CD4-positive, alpha-beta T cell treated with Interleukin-6 at 100 ng/mL for 8 hours (primary cell): ENCODE measurements at places on chromosomes 2 and 18.
A peak's percentile ranks its signal among the peaks of the same experiment; 100 is the strongest.

DNA sequence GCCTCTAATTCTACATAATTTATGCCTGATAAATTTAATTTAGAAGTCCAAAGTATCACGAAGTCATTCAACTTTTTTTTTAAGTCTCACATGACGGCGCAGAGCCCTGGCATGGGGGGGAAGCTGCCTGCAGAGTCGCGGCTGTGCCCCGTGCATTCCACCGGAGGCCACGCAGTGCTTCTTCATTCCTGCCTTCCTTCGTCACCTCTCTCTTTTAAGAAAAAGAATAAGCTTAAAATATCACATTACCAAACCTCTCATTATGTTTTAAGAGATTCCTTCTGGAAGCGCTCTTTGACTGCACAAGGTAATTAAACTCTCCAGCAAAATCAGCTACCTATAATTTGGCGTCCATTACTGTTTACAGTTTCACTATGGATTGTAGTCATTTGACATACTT is 20.3 kb upstream of the KIDINS220 start:
- no peak for DNase-seq

GRCh38 chr18:62554061-62554815 is 31.4 kb downstream of the ZCCHC2 start:
- no peak for DNase-seq

DNA sequence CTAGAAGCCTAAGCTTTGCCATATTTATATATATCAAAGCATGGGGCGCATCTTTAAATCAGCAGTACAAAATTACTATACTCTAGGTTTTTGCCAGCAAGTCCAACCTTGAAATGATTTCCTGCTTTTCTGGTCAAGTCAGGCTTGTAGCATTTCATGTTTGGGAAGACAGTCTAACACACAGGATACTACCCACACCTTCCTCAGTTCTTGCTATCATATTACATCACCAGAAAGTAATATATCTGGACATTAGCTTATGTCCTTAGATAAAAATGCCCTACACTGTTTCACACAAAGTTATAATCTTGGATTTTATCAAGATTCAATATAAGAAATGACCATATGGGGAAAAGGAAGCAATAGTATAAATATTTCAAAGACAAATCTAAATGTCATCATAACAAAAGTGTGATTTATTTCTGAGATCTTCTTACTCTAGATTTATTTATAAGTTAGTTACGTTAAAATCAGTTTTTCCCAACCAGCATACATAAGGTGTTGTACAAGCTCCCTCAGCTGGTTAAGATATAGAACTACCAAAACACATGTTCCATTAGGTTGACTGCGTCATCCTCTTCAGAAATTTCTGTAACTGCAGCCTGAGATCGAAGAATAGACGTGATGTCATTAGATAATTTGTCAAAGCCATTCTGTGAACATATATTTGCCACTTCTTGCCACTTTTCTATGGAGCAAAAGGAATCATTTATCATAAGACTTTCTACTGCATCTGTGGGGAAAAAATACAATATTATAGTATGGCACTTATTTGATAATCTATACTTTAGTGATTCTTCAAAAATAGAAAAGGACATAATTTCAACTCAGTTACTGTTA is 56.6 kb downstream of the CLHC1 start:
- peak; percentile 28 for DNase-seq

GRCh38 chr2:66667301-66667700 is 232.4 kb downstream of the MEIS1 start:
- no peak for DNase-seq

DNA sequence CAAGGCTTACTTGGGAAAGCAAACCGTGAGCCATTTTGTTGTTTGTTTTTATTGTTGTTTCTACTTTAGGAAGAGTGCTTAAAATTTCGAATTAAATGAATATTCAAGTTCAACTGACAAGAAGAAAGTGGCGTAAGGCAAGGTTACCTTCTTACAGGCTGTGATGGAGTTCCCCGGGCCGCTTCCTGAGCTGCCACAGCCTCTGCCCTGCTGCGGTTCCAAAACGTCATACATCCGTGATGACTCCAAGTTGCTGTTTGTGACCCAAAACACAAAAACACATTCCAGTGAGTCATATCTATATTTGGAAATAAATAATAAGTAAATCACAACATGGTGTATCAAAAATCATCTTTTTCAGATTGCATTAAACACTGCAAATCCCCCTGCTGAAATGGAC is 49.7 kb downstream of the SPHKAP start:
- DNase-seq = no peak
